ENCODE measurements at places on chromosomes 11 and 22.

DNA sequence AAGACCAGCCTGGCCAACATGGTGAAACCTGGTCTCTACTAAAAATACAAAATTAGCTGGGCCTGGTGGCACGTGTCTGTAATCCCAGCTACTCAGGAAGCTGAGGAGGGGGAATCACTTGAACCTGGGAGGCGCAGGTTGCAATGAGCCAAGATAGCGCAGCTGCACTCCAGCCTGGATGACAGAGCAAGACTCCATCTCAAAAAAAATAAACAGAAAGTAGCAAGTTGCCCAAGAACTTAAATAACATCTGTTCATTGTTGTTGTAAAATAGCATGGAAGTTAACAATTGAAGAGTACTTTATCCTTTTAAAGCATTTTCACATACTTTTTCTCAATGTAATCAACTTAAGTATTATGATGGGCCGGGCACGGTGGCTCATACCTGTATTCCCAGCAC, 5.7 kb downstream of the AMBRA1 start:
- no peaks in the 10 kb centered on the region for H3K27me3 ChIP-seq
- no peak for DNase-seq
- no peak overlapping the region for H3K27ac ChIP-seq

- peaks cover 2% of the 10 kb centered on the region for H3K27me3 ChIP-seq
- H3K36me3 ChIP-seq = no peaks in the 10 kb centered on the region
- no peaks in the 10 kb centered on the region for H3K4me1 ChIP-seq
- H3K27ac ChIP-seq = no peak overlapping the region
These were observed 43.8 kb downstream of the CHRDL2 start for GRCh38 chr11:74687237-74688023.

DNA sequence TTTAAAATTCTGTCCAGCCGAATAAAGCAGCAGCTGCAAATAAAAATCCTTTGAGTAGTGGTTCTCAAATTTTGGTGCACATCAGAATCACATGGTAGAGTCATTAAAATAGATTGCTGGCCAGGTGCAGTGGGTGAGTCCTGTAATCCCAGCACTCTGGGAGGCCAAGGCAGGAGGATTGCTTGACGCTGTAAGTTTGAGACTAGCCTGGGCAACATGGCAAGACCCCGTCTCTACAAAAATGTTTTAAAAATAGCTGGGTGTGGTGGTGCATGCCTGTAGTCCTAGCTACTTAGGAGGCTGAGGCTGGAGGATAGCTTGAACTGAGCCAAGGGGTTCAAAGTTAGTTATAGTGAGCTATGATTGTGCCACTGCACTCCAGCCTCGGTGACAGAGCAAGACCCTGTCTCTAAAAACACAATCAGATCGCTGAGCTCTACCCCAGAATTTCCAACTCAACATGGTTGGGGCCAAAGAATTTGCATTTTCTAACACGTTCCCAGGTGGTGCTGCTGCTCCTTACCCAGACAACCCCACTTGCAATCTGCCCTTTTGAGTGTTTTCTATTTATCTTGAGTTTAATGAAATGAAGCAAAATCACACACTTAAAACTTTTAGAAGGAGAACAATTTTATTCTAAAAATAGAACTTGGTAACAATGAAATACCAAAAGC, 48.8 kb downstream of the BIRC2 start:
- no peak overlapping the region for H3K27ac ChIP-seq
- no peaks in the 10 kb centered on the region for H3K27me3 ChIP-seq
- peaks cover 5% of the 10 kb centered on the region for H3K4me1 ChIP-seq
- peaks cover 3% of the 10 kb centered on the region for H3K36me3 ChIP-seq

GRCh38 chr22:19149047-19149883, 827 bp downstream of the GSC2 start:
- H3K4me3 ChIP-seq = no peak overlapping the region
- no peaks in the 10 kb centered on the region for H3K36me3 ChIP-seq
- H3K27ac ChIP-seq = no peak overlapping the region
- H3K4me1 ChIP-seq = no peaks in the 10 kb centered on the region

DNA sequence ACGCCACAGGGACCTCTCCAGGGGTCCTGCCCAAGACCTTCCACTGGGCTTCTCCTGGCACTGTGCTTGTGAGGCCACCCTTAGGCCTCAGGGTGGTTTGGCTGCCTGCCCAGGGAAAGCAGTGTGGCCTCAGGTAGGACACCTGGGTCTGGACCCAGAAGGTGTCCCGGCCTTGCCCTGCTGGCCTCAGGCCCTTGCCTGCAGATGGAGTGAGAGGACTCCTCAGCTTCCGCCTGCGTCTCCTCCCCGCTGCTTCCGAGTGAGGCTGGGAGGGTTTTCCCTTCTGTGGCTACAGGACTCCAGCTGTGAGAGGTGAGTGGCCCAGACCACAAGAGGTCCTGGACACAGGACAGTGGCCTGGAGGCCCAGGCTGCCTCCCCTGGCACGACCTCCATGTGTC, 60.4 kb downstream of the WNT7B start:
- DNase-seq = no peak
- no peaks in the 10 kb centered on the region for H3K4me1 ChIP-seq
- H3K36me3 ChIP-seq = no peaks in the 10 kb centered on the region
- no peak overlapping the region for H3K27ac ChIP-seq
- no peak overlapping the region for H3K4me3 ChIP-seq

GRCh38 chr11:114442536-114442935, 3.3 kb downstream of the REXO2 start:
- H3K27me3 ChIP-seq = no peaks in the 10 kb centered on the region
- H3K27ac ChIP-seq = no peak overlapping the region
- no peak overlapping the region for H3K4me3 ChIP-seq
- H3K4me1 ChIP-seq = no peaks in the 10 kb centered on the region

- H3K4me3 ChIP-seq = no peak overlapping the region
- no peaks in the 10 kb centered on the region for H3K4me1 ChIP-seq
- no peaks in the 10 kb centered on the region for H3K36me3 ChIP-seq
- H3K27ac ChIP-seq = no peak overlapping the region
- no peaks in the 10 kb centered on the region for H3K27me3 ChIP-seq
- DNase-seq = no peak
These were observed 120.8 kb upstream of the SLC5A12 start for GRCh38 chr11:26842478-26843282.

GRCh38 chr11:34403431-34403830, 35.3 kb upstream of the CAT start:
- no peak overlapping the region for H3K4me3 ChIP-seq
- no peaks in the 10 kb centered on the region for H3K27me3 ChIP-seq
- no peaks in the 10 kb centered on the region for H3K36me3 ChIP-seq

- no peak overlapping the region for H3K4me3 ChIP-seq
- no peak overlapping the region for H3K27ac ChIP-seq
- no peaks in the 10 kb centered on the region for H3K27me3 ChIP-seq
- H3K4me1 ChIP-seq = no peaks in the 10 kb centered on the region
These were observed 42.2 kb downstream of the SHISAL1 start for GRCh38 chr22:44270556-44270880.

DNA sequence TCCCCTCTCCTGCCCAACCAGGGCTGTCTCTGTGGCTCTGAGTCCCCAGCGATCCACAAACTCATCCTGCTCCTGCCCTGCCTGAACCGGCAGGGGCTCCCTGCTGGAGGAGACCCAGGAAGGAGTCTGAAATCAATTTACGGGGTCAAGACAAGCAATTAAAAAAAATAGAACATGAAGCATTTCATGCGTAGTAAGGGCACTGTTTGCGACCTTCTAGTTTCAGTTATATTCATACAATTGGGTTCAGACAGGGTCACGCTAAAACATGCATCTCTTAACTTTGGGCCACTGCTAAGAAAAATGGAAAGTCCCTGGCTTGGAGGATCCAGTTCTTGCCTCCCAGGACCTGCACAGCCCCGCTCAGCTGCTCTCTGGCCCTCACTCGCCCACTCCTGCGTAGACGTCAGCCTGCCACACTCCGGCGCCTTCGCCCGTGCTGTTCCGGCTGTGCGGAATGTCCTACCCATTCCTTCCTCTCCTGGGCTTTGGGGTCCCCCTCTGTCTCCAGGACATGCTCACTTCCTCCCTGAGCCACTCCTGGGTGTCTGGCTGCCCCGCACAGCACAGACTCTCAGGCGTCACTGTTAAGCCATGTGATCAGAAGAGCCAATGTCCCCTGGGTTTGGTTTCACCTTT, 12.8 kb downstream of the NFAM1 start:
- H3K27me3 ChIP-seq = no peaks in the 10 kb centered on the region
- H3K4me1 ChIP-seq = peaks cover 27% of the 10 kb centered on the region
- H3K4me3 ChIP-seq = peak overlapping the region; percentile 36
- DNase-seq = peak; percentile 72
- no peaks in the 10 kb centered on the region for H3K36me3 ChIP-seq
- peak overlapping the region; percentile 80 for H3K27ac ChIP-seq

GRCh38 chr11:122628810-122629555, 26.5 kb upstream of the UBASH3B start:
- H3K4me3 ChIP-seq = no peak overlapping the region
- no peaks in the 10 kb centered on the region for H3K4me1 ChIP-seq
- no peak overlapping the region for H3K27ac ChIP-seq
- no peaks in the 10 kb centered on the region for H3K36me3 ChIP-seq

GRCh38 chr11:47005441-47005840, 68.9 kb downstream of the CSTPP1 start:
- peaks cover 32% of the 10 kb centered on the region for H3K4me1 ChIP-seq
- DNase-seq = no peak
- no peaks in the 10 kb centered on the region for H3K36me3 ChIP-seq
- H3K4me3 ChIP-seq = no peak overlapping the region

DNA sequence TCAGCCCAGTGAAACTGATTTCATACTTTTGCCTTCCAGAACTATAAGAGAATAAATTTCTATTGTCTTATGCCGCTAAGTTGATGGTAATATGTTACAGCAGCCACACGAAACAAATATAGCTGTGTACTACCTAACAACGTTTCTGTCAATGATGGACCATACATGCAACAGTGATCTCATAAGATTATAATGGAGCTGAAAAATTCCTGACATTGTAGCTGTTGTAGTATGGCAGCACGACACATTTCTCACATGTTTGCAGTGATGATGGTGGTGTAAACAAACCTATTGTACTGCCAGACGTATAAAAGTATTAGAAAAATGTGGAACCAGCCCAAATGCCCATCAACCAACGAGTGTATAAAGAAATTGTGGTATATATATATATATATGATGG, 5.8 kb upstream of the SLC5A1 start:
- no peaks in the 10 kb centered on the region for H3K36me3 ChIP-seq
- H3K4me1 ChIP-seq = no peaks in the 10 kb centered on the region
- H3K27ac ChIP-seq = no peak overlapping the region
- DNase-seq = no peak

- no peak overlapping the region for H3K4me3 ChIP-seq
- DNase-seq = no peak
- no peaks in the 10 kb centered on the region for H3K4me1 ChIP-seq
- H3K27ac ChIP-seq = no peak overlapping the region
These were observed 18.1 kb downstream of the MRGPRG start for GRCh38 chr11:3200388-3201111.

GRCh38 chr22:50309601-50309991, 2.1 kb upstream of the PLXNB2 start:
- H3K27ac ChIP-seq = no peak overlapping the region
- H3K4me1 ChIP-seq = peaks cover 27% of the 10 kb centered on the region

- no peak overlapping the region for H3K4me3 ChIP-seq
- no peaks in the 10 kb centered on the region for H3K4me1 ChIP-seq
- H3K36me3 ChIP-seq = no peaks in the 10 kb centered on the region
- no peaks in the 10 kb centered on the region for H3K27me3 ChIP-seq
- no peak overlapping the region for H3K27ac ChIP-seq
- no peak for DNase-seq
These were observed 48.2 kb downstream of the BSX start for GRCh38 chr11:122933416-122933815.

DNA sequence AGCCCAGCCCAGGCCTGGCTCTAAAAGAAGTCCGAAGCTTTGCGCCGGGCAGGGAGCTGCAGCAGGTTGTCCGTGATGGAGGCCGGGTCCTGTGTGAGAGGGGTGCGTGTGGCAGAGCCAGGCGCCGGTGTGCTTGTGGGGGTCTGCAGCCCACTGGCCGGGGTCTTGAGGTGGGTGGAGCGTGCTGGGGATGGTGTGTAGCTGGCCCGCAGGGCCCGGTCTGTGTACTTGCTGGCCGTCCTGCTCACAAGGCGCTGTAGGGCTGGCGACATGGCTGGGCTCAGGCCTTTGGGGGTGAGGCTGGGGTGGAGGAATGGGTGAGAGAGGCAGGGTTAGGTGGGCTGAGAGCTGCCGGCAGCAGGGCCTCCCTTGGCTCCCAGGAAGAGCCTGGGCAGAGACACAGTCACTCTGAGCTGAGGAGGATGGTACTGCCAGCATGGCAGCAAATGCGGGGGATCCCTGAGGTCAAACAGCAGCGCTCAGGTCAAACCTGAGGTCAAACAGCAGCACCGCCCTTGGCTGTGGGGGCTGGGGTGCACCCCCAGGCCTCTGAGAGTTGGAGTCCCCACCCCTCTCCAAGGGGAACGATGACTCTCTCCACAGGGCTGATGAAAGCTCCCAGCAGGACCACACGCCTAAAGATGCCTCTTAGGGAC, 3.2 kb downstream of the TSSK2 start:
- H3K27me3 ChIP-seq = no peaks in the 10 kb centered on the region
- no peak overlapping the region for H3K4me3 ChIP-seq
- no peak for DNase-seq

GRCh38 chr11:32435942-32436750, 807 bp upstream of the WT1 start:
- no peak overlapping the region for H3K4me3 ChIP-seq
- no peak for DNase-seq
- peaks cover 23% of the 10 kb centered on the region for H3K27me3 ChIP-seq
- H3K36me3 ChIP-seq = no peaks in the 10 kb centered on the region
- H3K4me1 ChIP-seq = no peaks in the 10 kb centered on the region

DNA sequence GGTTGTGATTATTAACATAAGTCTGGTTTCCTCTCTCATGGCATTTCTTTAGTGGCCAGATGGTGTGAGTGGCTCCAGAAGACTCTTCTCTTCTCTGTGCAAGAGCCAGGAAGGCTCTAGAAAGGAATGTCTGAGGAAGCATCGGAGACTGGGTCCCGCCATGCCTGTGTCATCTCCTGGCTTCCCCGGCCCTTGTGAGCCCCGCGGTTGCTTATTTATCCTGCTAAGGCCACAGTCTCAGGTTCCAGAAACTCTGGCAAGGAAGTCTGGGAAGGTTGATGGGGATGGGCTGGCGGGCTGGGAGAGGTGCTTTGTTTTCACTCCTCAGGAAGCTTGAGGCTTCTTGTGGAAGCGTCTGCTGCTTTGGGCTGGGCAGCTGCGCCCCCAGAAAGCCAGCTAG, 18.9 kb downstream of the BCR start:
- H3K4me1 ChIP-seq = no peaks in the 10 kb centered on the region
- peaks cover 3% of the 10 kb centered on the region for H3K36me3 ChIP-seq
- DNase-seq = no peak
- no peaks in the 10 kb centered on the region for H3K27me3 ChIP-seq
- no peak overlapping the region for H3K27ac ChIP-seq

GRCh38 chr22:43008509-43008908, 6.4 kb downstream of the PACSIN2 start:
- peaks cover 20% of the 10 kb centered on the region for H3K4me1 ChIP-seq
- H3K27me3 ChIP-seq = no peaks in the 10 kb centered on the region
- no peak overlapping the region for H3K27ac ChIP-seq
- H3K4me3 ChIP-seq = no peak overlapping the region

GRCh38 chr22:32528984-32529982, 54.7 kb downstream of the FBXO7 start:
- no peak overlapping the region for H3K4me3 ChIP-seq
- no peak overlapping the region for H3K27ac ChIP-seq
- DNase-seq = peak; percentile 9

GRCh38 chr11:21110415-21110814, 441.0 kb downstream of the NELL1 start:
- DNase-seq = no peak
- H3K27me3 ChIP-seq = no peaks in the 10 kb centered on the region
- no peaks in the 10 kb centered on the region for H3K36me3 ChIP-seq
- H3K27ac ChIP-seq = no peak overlapping the region
- H3K4me3 ChIP-seq = no peak overlapping the region

GRCh38 chr11:69230856-69231425, 63.0 kb upstream of the MYEOV start:
- no peaks in the 10 kb centered on the region for H3K36me3 ChIP-seq
- H3K27ac ChIP-seq = no peak overlapping the region
- no peak overlapping the region for H3K4me3 ChIP-seq
- DNase-seq = no peak
- no peaks in the 10 kb centered on the region for H3K4me1 ChIP-seq
